ENCODE measurements at places on chromosomes 13 and 19.

DNA sequence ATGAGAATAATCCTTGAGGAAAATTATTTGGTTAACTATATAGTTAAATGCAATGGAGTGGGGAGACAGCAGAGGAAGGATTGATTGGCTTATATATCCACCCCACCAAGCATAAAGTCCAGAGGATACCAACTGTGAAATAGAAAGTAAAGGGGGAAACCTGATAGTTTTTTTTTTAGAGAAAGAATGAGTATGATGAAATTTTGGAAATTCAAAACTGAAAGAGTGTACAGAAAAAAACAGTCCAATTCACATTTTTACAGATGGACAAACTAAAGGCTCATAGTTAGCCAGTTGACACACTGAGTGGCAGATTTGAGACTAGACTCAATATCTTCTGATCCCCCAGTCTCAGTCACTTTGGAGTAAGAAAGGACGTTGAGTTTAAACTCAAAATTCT, 51.1 kb downstream of the FNDC3A start:
- DNase-seq, result no peak

GRCh38 chr19:7762719-7763293, at the start of gene CLEC4M:
CLEC4M (plus strand) TSS chr19:7763243; CDS start chr19:7763267, 24 bp downstream.
- no peak for DNase-seq

DNA sequence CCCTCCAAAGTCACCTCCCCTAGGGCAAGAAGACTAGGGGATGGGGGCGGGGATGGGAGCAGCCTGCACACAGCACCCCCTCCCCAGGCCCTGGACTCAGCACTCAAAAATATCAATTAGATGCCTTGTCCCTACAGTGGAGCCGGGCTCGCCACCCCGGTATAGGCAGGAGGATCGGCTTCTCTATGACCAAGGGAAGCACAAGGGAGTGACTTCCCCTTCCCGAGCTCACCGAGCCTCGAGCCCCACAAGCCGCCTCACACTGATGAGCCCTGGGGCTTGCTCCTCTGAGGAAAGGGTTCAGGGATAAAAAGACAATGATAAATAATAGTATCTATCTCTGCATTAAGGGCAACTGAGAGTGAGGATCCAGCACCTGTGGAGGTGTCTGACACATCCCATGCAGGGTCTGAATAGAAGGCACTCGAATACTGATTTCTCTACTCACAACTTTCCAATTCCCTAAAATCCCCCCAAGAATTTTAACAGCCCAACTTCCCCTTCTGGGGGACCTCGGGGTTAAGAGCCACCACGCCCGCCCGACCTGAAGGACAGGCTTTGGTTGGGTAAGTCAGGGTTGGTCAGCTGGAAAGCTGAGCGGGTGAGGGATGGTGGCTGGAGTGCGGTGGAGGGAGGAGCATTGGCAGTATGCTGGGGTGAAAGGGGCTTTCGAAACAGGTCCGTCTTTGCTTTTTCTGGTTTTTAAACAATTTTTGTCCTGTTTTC, 51.3 kb downstream of the STK24 start:
- no peak for DNase-seq

GRCh38 chr13:29589234-29589633, 6.3 kb downstream of the SLC7A1 start:
- DNase-seq, result no peak

DNA sequence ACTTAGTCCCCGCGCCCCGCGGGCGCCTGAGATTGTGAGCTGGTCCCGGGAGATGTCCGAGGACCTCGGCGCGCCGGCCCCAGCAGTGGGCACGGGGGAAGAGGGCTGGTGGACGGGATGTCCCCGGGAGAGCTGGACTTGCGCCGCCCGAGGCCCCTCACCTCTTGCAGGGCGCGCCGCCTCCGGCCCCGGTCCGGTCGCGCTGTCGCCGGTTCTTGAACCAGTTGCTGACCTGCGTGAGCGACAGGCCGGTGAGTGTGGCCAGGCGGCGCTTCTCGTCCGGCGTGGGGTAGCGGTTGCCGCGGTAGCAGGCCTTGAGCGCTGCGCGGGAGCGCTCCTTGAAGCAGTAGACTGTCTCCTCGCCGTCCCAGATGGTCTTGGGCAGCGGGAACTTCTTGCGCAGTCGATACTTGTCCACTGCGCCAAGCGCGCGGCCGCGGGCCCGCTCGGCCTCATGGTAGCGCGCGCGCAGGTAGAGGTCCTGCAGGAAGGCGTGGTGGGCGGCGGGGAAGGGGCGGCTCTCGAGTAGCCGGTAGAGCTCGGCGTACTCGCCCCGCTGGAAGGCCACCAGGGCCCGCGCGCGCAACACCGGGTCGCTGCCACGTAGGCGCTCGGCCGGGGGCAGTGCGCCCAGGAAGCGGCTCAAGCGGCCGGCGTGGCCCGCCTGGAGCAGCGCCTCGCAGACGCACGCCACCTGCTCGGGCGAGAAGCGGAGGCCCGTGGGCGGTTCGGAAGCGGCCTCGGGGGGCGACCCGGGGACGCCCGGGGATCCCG, 984 bp downstream of the SIX5 start:
- no peak for DNase-seq

GRCh38 chr13:48586591-48587103, 53.8 kb upstream of the RCBTB2 start:
- DNase-seq, result no peak

DNA sequence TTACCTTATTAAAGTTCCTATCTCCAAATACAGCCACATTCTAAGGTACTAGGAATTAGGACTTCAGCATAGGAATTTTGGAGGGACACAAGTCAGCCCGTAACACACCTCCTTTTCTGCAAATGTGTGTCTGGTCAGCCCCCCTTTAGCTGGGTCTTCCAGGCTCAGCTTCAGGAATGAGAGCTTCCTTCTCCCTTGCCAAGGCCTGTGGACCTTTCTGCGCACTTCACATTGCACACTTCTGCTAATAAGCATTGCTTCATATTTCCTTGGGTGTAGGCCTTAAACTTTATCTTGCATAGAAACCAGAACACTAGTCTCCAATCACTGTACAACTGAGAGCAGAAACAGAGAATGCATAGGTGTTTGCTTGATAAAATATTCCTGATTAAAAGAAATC, 4.5 kb upstream of the STK24 start:
- no peak for DNase-seq

GRCh38 chr13:112651750-112652511, 37.9 kb upstream of the ATP11A start:
- DNase-seq, result no peak

DNA sequence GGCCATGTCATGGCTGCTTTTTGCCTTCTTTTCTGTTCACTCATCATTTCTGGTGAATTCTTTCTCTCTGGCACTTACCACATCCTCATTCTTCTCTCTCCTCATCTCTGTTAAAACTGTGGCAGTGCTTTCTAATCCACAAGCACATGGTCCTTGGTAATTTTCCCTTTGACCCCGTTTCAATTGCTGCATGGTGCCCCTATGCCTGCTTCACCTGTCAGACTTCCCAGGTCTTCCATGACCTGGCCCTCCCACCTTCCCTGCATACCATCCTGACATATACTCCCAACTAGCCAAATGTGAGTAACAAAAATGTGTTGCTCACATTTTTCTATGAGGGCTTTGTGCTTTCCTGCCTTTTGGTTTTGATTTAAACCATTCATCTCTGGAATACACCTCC, 286.5 kb downstream of the MTUS2 start:
- DNase-seq, result no peak

DNA sequence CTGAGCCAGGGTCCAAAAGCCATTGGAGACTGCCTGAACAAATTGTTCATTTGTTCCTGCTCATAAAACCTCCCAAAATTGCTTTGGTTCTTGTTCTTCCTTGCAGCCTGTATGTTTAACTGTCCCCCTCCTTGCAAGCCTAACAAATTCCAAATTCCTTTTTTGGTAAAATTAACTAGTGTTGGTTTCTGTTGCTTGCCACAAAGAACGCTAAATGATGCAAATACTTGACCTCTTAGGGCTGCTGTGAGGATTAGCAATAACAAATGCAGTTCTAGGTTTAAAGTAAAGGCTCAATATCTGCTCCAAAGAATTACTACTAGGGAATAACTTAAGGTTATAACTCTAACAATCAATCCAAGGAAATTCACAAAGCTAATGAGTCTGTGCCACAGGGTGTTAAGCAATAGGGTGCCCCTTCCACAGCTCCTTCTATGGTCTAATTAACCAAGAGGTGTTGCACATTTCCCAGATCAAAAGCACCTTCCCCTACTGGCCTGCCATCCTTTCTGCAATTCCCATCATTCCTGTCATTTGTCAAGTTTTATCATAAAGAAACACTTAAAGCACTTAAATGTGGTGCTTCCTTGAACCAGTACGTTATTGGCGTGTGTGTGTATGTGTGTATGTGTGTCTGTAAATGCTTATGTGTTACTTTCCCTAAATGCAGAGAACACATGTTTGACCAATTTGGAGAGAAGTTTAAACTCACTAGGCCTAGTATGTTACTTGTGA, 110.2 kb downstream of the RAP2A start:
- DNase-seq, result no peak
